ENCODE measurements at places on chromosomes 7 and 10. TPM values are rescaled to one million over a fixed set of nuclear protein-coding genes. Genes with fewer than 3 reads are reported as not detected.

The SFRP4 gene
- not detected for polyA plus RNA-seq

The LIPF gene
- not detected for polyA plus RNA-seq

The CYP2C8 gene
- polyA plus RNA-seq = not detected

The UCN3 gene
- not detected for polyA plus RNA-seq

The PRSS37 gene
- polyA plus RNA-seq = not detected

The NEUROG3 gene
- not detected for polyA plus RNA-seq

The PDZD7 gene
- polyA plus RNA-seq = not detected

The MRPS16 gene
- 80.9 TPM for polyA plus RNA-seq

The ITIH5 gene
- polyA plus RNA-seq = not detected

The PDE6C gene
- polyA plus RNA-seq = not detected

The LGI1 gene
- not detected for polyA plus RNA-seq

The SPDYE5 gene
- polyA plus RNA-seq = not detected

The TSC22D4 gene
- 22.5 TPM for polyA plus RNA-seq

The PYROXD2 gene
- 0.35 TPM for polyA plus RNA-seq

The NUDT1 gene
- polyA plus RNA-seq = 50.8 TPM

The GCK gene
- 4.5 TPM for polyA plus RNA-seq

The OR6V1 gene
- polyA plus RNA-seq = not detected

The CYP2C19 gene
- polyA plus RNA-seq = not detected

The RALA gene
- 28.2 TPM for polyA plus RNA-seq

The RADIL gene
- polyA plus RNA-seq = not detected

The ENKUR gene
- polyA plus RNA-seq = 0.67 TPM

The FAM171A1 gene
- not detected for polyA plus RNA-seq

The ASIC3 gene
- not detected for polyA plus RNA-seq

The PKD2L1 gene
- 0.25 TPM for polyA plus RNA-seq

The ANKRD30A gene
- polyA plus RNA-seq = not detected

The UBTD1 gene
- polyA plus RNA-seq = not detected

The RPEL1 gene
- not detected for polyA plus RNA-seq

The HNRNPH3 gene
- 134 TPM for polyA plus RNA-seq

The TSPAN12 gene
- not detected for polyA plus RNA-seq

The EPHA1 gene
- polyA plus RNA-seq = not detected

The ECHS1 gene
- polyA plus RNA-seq = 99.7 TPM

The KCND2 gene
- polyA plus RNA-seq = not detected

The ERVW-1 gene
- not detected for polyA plus RNA-seq

The NODAL gene
- polyA plus RNA-seq = not detected

The NPC1L1 gene
- polyA plus RNA-seq = not detected

The SUGCT gene
- 4.7 TPM for polyA plus RNA-seq

The PLCE1 gene
- polyA plus RNA-seq = 0.41 TPM

The AKR1D1 gene
- not detected for polyA plus RNA-seq

The CCL26 gene
- polyA plus RNA-seq = not detected

The PIP gene
- polyA plus RNA-seq = not detected

The GARS1 gene
- polyA plus RNA-seq = 72.4 TPM

The MBL2 gene
- not detected for polyA plus RNA-seq

The CALML5 gene
- polyA plus RNA-seq = not detected

The CUZD1 gene
- 0.29 TPM for polyA plus RNA-seq

The GRB10 gene
- polyA plus RNA-seq = not detected

The C10orf53 gene
- not detected for polyA plus RNA-seq

The AGR3 gene
- not detected for polyA plus RNA-seq

The NKX2-3 gene
- not detected for polyA plus RNA-seq

The SAP25 gene
- polyA plus RNA-seq = not detected

The IL6 gene
- polyA plus RNA-seq = 7.6 TPM

The FOXI2 gene
- not detected for polyA plus RNA-seq

The SPDYE2 gene
- polyA plus RNA-seq = 0.96 TPM

The PRXL2A gene
- polyA plus RNA-seq = 8.4 TPM

The GIMAP2 gene
- polyA plus RNA-seq = 40.4 TPM

The NANOS1 gene
- polyA plus RNA-seq = not detected

The CPA5 gene
- not detected for polyA plus RNA-seq

The TRA2A gene
- 50.9 TPM for polyA plus RNA-seq
